GM12865 (cell line): ENCODE measurements at places on chromosomes 11 and 22.

DNA sequence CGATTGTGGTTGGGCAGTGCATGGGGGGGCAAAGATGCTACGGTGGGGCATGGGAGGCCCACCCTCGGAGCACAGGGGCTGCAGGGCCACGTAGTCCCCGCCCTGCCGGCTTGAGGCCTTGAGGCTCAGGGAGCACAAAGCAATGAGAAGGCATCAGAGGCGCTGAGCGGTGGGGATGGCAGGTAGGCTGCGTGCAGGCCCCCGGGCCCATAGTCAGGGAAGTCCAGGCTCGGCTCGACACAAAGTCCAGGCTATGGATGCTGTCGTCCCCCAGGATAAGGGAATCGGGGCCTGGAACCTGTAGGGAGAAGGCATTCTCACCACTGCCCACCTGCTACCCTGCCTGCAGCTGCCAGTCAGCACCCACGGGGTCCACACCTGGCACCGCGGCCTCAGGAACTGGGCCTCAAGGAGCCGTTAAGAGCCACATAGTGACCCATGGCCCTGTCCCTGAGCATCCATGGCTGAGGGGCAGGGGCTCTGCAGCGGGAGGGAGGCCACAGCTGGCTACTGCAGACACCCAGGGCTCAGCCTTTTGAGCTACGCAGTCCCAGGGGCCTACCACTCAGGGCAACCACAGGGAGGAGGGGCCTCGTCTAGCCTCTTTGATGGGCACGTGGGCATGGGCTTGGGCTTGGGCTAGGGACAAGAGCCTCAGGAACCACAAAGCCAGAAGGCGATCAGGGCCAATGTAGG is 179.7 kb downstream of the IGLL1 start:
- no peak for DNase-seq

GRCh38 chr22:18044548-18045271 is 20.3 kb upstream of the MICAL3 start:
- DNase-seq: no peak

- DNase-seq: no peak
Observed at GRCh38 chr22:42101199-42101598, 10.6 kb upstream of the NDUFA6 start.

GRCh38 chr11:131889146-131889577 is 518.7 kb downstream of the NTM start:
- peak; percentile 56 for DNase-seq

DNA sequence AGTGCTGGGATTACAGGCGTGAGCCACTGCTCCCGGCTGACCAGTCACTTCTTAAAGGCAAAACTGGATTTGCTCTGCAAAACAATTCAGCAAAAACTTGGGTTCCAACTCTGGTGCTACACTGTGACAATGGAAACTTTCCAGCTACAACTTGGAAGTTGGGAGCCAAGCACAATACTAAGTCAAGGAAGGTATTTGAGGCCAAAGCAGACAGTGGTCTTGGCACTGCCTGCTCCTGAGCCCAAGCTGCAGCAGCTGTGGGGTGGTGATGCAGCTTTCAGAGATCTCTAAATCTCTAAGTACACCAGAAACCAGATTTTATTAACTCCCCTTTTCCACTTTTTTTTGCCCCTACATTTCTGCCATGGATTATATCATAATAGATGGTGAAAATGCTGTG is 17.5 kb downstream of the ADM start:
- no peak for DNase-seq
